HEK293T (cell line): ENCODE measurements at places on chromosomes 4 and X.

GRCh38 chr4:90007494-90008167 is 113.0 kb downstream of the MMRN1 start:
- DNase-seq: no peak

- no peak for DNase-seq
Observed at GRCh38 chrX:34903316-34903715, 39.3 kb upstream of the FAM47B start.

GRCh38 chr4:46124773-46125413 is 1.0 kb upstream of the GABRG1 start:
- DNase-seq: no peak

DNA sequence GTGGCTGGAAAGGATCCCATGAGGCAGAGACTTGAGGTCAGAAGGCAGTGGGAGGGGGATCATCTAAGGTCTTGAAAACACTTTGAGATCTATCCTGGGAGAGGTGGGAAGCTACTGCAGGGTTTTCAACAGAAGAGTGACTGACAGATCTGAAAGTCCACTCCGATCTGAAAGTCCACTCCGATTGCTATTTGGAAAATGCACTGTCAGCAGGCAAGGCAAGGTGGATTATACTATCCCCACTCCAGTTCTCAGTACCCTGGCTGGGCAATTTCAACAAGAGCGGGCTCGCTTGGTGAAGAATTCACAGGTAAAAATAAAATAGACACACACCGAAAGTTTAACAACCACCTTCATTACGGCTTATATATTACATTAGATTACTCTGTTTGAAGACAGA is 42.3 kb upstream of the C1QTNF7 start:
- no peak for DNase-seq

- no peak for DNase-seq
Observed at GRCh38 chrX:68922013-68922412, 93.2 kb downstream of the EFNB1 start.

DNA sequence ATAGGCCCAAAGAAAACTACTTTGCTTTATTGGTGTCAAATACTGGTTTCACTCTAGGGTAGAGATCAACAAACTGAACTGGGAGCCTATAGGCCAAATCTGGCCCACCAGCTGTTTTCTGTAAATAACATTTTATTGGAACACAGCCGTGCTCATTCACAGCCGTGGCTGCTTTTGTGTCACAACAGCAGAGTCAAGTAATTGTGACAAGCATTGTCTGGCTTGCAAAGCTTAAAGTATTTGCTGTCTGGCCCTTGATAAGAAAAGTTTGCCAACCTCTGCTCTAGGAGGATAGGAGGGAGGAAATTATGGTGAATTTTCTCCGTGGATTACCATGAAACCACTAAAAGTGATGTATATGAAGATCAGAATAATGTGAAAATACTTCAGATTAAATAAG is 53.4 kb downstream of the GPAT3 start:
- DNase-seq: no peak

- DNase-seq: no peak
Observed at GRCh38 chr4:158492391-158492790, 29.3 kb upstream of the RXFP1 start.

- DNase-seq: no peak
Observed at GRCh38 chr4:54332542-54332941, 103.4 kb downstream of the PDGFRA start.

- DNase-seq: no peak
Observed at GRCh38 chrX:2188330-2188792, 312.4 kb downstream of the DHRSX start.

- DNase-seq: no peak
Observed at GRCh38 chr4:8089862-8090261, 68.8 kb downstream of the ABLIM2 start.

GRCh38 chrX:143472347-143472938 is 44.8 kb downstream of the SPANXN3 start:
- DNase-seq: no peak
